Glutamatergic neuron (in vitro differentiated cells): ENCODE measurements at places on chromosomes 16 and 17. TPM values are rescaled to one million over a fixed set of nuclear protein-coding genes. Genes with fewer than 3 reads are reported as not detected.

GNGT2 gene
- not detected for total RNA-seq

KRTAP9-3 gene
- total RNA-seq = not detected

CAMKK1 gene
- 41.3 TPM for total RNA-seq

ZNF500 gene
- total RNA-seq = 19.8 TPM

ABCC6 gene
- 2.7 TPM for total RNA-seq

SOX9 gene
- total RNA-seq = 1.6 TPM

VMO1 gene
- total RNA-seq = 2.5 TPM

TMEM92 gene
- not detected for total RNA-seq

TMC8 gene
- not detected for total RNA-seq

HOXB13 gene
- 0.20 TPM for total RNA-seq

UMOD gene
- total RNA-seq = not detected

CHST4 gene
- total RNA-seq = not detected

GPR179 gene
- 0.07 TPM for total RNA-seq

CA4 gene
- total RNA-seq = 0.98 TPM

GFAP gene
- total RNA-seq = not detected

CNGB1 gene
- 0.91 TPM for total RNA-seq

TBC1D3C gene
- not detected for total RNA-seq

PROCA1 gene
- 36.5 TPM for total RNA-seq

EPX gene
- total RNA-seq = not detected

UBTF gene
- 97.6 TPM for total RNA-seq

PRR35 gene
- total RNA-seq = not detected

LHX1 gene
- 2.6 TPM for total RNA-seq

GAST gene
- total RNA-seq = not detected

COPZ2 gene
- not detected for total RNA-seq

CEMP1 gene
- total RNA-seq = not detected

SLC38A8 gene
- total RNA-seq = not detected

MEIOC gene
- total RNA-seq = not detected

LDAF1 gene
- total RNA-seq = 23.2 TPM

ADAM11 gene
- 396 TPM for total RNA-seq

NOG gene
- not detected for total RNA-seq

EXOC7 gene
- 249 TPM for total RNA-seq

KRT32 gene
- total RNA-seq = not detected

NOS2 gene
- total RNA-seq = 0.25 TPM

PPY gene
- total RNA-seq = not detected
